ENCODE measurements at places on chromosomes 13 and 19. TPM values are rescaled to one million over a fixed set of nuclear protein-coding genes. Genes with fewer than 3 reads are reported as not detected.

CLIP3 gene
- 0.66 TPM for polyA plus RNA-seq

KRTDAP gene
- polyA plus RNA-seq: not detected

ZSCAN4 gene
- polyA plus RNA-seq: 0.03 TPM

SPRED3 gene
- polyA plus RNA-seq: 1.0 TPM

Measured in psoas muscle (tissue), 8 donors.